Stimulated activated CD8-positive, alpha-beta memory T cell treated with anti-CD3 and anti-CD28 coated beads, Interleukin-15, amount 100 ng/mL, for 1 hour (primary cell): ENCODE measurements at places on chromosomes 16 and 17.

DNA sequence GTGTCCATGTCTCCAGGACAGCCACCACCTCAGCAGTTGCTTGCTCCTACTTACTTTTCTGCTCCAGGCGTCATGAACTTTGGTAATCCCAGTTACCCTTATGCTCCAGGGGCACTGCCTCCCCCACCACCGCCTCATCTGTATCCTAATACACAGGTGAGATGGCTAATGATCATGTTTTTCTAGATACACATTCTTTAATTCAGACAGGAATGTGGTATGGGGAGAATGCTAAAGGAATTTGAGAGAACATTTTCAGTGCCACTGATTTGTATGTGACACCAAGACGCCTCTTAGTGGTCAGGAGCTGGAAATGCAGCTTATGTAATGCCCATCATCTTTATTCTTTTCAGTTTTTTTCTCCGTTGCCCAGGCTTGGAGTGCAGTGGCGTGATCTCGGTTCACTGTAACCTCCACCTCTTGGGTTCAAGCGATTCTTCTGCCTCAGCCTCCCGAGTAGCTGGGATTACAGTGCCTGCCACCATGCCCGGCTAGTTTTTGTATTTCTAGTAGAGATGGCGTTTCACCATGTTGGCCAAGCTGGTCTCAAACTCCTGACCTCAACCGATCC lies 8.9 kb upstream of the RAPGEFL1 start:
- DNase-seq, result no peak

- no peak for DNase-seq
Measured at GRCh38 chr17:43608313-43608712, 53.4 kb downstream of the MEOX1 start.

- no peak for DNase-seq
Measured at GRCh38 chr17:14409292-14409691, 108.4 kb downstream of the HS3ST3B1 start.

- DNase-seq, result peak; percentile 45
Measured at GRCh38 chr16:56609463-56609921, 1.1 kb downstream of the MT2A start.

GRCh38 chr16:75506107-75506506 lies 10.9 kb upstream of the CHST6 start:
- DNase-seq, result no peak

GRCh38 chr16:89823087-89823823 lies 5.0 kb upstream of the SPIRE2 start:
- no peak for DNase-seq

- DNase-seq, result no peak
Measured at GRCh38 chr16:88569614-88569984, 604 bp upstream of the ZC3H18 start.

- DNase-seq, result no peak
Measured at GRCh38 chr16:12587170-12587569, 216.5 kb downstream of the CPPED1 start.

DNA sequence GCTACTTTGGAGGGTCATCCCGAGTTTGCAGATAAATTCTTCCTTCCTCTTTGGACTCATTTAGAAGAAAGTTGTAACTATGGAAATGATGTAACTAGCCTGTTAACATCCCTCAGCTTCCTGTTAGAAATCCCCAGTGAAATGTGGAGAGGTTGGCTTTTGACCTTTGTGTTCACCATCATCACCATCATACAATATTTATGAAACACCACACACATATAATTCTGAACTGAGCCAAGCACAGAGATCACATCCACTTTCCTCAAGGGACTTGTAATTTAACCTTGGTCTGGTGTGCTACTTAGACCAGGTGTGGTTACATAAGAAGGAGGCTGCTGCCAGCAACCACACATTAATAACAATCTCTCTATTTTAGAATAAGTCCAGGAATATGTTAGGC lies 2.5 kb downstream of the CAPNS2 start:
- no peak for DNase-seq
